ENCODE measurements at places on chromosomes 6 and 20.

GRCh38 chr20:40600441-40601219 lies 88.4 kb downstream of the MAFB start:
- DNase-seq: peak; percentile 14

- no peak for DNase-seq
These were observed 191.6 kb downstream of the DST start for GRCh38 chr6:56450882-56451739.

DNA sequence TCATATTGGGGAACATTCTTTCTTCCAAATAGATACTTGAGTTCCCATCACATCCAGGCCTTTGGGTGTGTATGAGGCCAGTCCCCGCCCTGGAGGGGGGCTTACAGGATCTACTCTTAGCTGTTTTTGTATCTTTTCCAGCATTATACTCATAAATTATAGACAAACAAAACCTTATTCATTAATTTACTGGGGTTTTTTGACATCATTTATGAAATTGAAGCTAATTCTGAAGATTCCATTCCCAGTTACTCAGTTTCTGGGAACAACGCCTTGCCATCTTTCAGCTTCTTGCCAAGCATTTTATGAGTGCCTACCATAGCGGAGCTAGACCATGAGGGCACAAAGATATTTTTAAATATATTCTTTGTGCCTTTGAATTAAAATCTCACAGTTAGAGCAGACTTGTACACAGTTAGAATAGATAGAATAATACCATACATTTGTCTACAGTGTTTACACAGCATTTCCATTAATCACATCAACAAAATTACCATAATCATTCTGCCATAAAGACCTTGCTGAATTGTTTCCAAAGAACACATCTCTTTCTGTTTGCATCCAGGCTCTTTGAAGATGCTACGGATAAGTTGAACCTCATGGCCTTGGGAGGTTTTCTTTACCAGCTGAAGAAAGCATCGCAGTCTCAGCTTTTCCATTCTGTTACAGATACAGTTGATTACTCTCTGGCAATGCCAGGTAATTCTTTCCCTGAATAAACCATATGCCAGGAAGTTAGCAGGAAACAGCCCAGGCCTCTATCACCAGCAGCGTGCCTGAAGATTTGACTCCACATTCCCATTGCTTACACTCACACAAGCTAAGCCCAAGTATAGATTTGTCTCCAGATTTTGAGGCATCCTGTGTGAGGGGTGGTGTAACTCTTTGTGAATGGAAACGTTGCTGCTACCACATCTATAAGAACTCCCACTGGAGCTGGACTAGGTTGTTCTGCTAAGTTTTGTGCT lies 75.4 kb upstream of the PBOV1 start:
- DNase-seq: no peak

DNA sequence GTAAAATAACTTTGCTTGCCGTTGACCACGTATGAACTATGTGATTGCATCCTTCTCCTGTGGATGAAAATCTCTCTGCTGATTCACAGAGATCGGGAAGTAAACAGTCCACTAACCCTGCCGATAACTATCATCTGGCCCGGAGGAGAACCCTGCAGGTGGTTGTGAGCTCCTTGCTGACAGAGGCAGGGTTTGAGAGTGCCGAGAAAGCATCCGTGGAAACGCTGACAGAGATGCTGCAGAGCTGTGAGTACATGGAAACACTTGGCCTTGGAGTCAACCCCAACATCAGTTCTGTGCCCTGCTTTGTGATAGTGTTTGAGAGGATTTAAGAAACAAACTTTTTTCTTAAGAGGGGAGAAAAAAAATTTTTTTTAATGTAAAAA lies 937 bp downstream of the TAF8 start:
- DNase-seq: no peak
